ENCODE measurements at places on chromosomes 4 and X.

DNA sequence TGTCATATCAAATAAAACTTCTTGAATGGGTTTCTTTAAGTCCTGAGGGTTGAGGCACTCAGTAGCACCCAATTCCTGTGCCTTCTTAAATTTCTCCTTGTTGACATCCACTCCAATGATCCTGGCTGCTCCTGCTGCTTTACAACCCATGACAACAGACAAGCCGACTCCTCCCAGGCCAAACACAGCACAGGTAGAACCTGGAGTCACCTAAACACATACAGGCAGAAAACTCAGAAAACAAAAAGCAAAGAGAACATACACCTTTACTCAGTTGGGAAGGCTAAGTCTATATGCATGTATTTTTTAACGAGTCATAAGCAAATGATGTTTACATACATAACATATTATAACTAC lies 10.3 kb downstream of the ADH6 start:
- no peak for DNase-seq

GRCh38 chr4:89298788-89299152 lies 8.8 kb downstream of the GPRIN3 start:
- DNase-seq: peak; percentile 39

- no peak for DNase-seq
Observed at GRCh38 chr4:72076562-72076961, 44.8 kb downstream of the NPFFR2 start.

DNA sequence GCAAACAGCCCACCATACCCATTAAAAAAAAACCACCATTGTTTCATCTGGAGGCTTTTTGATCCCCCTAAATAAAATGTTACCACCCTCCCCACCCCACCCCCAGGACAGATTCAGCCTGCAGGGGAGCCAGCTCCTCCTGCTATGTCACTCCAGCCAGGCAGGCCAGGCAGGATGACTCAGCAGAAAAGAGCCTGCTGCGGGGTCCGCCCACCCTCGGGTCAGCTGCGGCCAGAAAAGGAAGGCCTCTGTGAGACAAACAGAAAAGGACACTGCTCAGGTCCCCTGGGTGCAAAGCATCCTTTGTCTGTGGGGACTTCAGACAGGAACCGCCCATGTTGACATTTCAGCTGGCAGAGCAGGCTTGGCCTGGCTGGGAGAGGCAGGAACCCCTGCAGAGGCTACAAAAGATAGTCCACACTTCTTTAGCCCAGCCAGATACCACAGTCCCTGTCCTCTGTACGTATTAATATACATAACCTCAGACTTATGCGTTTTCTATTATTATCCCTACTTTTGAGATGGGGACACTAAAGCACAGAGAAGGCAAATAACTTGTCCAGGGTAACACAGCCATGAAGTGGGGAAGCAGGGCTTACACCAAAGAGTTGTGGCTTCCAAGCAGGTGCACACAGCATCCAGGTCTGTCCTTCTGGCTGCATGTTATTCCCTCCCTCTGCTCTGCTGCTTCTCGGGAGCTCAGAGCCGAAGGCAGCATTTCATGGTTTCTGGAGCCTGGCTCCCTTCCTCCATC lies 147.7 kb downstream of the CPEB2 start:
- DNase-seq: no peak

GRCh38 chrX:46072791-46073190 lies 472.4 kb downstream of the ZNF674 start:
- no peak for DNase-seq

GRCh38 chr4:1813915-1814314 lies 20.8 kb downstream of the FGFR3 start:
- DNase-seq: no peak

- no peak for DNase-seq
Observed at GRCh38 chr4:167117273-167117672, 117.0 kb downstream of the SPOCK3 start.

DNA sequence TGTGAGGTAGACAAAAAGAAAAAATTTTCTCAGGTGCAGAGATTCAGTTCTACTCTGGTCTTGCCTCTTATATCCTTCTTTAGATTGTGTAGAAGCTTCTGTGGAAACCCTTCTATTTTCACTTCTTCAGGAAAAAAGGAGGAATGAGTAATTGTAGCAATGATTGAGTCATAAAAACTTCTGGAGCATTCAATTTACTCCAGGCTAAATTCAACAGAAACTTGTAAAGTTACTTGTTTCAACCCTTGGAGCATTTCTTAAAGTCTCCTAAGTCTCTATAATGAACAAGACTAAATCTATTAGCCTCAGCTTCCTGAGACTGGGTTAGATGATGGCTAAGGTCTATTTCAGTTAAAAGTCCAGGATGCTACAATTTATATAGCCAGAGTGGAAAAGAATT lies 29.9 kb downstream of the BOD1L1 start:
- DNase-seq: no peak

DNA sequence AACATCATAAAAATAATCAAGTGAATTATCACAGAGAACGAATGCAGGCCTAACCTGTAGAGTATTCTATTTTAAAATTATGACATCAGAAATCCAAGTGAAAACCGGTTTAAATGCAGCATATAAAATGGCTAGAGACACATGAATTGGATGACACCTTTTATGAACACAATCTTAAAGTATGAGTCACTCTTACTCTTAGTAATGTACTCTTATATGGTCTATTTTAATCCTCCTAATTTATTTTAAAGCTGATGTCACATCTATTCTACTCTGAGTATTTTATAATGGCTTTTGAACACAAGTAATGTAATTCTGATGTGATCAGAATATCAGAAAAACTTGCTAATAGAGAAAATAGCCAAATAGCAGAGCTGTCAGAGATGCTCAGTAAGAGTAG lies 161.4 kb upstream of the RADX start:
- no peak for DNase-seq

DNA sequence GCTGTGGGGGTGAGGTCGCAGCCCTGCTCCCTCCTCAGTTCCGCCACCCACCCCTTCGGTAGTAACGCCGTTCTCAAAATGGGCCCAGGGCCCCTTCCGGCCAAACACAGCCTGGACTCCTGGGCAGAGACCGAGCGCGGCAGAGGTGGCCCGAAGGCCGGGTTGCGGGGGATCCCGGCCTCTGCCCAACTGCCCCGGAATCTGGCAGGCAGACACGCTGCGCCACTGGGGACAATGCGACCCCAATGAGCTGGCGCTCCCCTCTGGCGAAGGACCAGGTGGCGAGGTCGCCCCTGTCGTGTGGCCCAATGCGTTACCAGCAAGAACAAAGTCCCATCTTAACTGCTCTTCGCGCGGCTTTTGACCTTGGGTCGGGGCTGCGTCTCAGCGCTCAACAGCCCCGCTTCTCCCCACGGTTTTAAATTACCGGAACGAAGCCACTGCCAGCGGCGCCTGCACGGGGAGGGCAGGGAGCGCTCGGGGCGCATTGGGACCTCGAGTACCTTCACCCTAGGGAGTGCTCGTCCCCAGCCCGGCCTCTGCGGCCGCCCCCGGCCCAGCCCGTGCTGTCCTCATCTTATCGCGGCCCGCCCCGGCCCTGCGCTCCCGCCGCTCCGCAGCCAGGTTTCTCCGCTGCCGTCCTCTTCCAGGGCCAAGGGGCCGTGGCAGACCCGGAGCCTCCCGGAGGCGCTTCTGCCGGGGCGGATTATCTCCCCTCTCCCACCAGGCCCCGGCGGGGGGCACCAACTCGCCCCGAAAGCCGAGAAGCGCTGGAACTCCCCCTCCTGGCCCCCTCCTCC lies 22.2 kb upstream of the HMX1 start:
- DNase-seq: no peak

DNA sequence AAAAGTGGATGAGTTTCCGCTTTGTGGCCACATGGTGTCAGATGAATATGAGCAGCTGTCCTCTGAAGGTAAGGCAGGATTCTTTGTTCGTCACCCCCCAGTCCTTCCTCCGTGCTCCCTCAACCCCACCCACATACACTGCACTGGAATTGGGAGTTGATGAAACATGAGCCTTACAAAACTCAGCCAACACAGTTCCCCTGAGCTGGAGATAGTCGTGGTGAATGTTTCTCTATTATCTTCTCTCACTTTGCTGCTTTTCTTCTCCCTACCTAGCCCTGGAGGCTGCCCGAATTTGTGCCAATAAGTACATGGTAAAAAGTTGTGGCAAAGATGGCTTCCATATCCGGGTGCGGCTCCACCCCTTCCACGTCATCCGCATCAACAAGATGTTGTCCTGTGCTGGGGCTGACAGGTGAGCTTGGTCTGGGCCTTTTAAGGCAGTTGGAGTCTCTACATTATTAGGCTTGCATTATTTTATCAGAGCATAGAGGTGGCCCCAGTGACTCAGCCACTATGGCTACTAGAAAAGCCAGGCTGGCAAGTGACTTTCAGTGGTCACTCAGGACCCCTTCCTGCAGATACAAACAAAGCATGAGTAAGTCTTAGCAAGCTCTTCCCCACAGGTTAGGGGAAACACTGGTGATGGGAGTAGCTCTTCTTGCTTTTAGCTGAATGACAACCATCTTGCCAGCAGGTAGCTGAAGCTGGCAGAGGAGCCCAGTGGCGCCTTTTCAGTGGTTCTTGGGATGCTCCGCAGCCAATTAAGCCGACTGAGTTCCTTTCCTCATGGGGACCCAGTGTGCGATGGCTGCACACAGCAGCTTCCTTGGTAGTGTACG lies 1.6 kb downstream of the RPL10 start:
- DNase-seq: peak; percentile 27

DNA sequence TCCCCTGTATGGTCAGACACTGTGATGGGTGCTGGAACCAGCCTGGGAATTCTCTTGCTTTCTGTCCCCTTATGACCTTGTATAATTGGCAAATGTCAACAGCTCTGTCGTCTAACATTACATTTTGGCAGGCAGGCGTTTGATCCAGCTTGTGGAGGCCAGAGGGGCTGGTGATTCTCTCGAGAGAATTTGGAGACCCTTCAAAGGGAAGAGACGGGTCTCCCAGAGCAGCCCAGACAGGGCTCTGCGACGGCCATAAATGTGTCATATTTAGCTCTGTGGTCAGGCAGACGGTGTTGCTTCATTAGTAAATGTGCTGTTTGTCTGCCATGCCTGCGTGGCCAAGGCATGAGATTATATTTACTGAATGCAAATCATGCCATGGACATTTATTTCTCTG lies 68.7 kb downstream of the SORCS2 start:
- DNase-seq: no peak

DNA sequence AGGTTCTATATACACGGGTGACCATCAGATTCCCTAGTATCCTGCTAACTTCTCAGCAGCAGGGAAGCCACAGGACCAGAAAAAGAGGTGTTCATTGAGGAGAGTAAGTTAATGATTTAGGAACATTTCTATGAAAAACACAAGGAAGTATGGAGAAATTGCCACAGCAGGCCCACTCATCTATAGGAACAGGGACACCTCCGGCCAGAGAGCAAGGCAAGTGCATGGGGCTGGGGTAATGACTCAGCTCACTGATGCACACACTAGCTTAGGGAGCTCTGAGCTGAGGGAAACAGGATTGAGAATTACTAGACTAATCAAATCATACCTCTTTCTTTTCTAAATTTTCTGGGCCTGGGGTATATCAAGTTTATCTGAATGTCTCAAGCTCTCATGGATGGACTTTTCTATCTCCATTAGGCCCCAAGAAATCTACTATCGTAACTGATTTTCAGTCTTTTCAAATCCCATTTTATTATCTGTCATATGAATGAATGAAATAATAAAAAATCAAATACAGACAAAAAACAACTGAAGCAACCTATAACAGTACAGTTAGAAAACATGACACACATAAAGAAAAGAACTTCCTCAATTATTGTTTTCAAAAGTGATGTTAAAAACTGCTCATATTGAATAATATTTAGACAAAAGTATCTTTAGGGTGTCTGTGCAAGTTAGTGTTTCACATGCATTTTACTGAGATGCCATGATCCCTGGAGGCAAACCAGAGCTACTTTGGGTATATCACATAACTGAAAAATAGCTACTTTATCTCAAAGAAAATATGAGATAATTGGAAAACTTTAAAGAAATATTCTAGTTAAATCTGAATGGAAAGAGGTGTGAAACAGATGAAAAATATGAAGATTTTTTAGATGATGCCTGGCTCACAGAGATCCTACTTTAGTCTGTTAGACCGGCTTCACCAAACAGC lies 89.8 kb downstream of the FBXO8 start:
- DNase-seq: no peak

GRCh38 chrX:99184153-99184552 lies 1225.9 kb downstream of the PCDH19 start:
- no peak for DNase-seq

GRCh38 chr4:108611365-108611764 lies 9.0 kb upstream of the RPL34 start:
- no peak for DNase-seq

DNA sequence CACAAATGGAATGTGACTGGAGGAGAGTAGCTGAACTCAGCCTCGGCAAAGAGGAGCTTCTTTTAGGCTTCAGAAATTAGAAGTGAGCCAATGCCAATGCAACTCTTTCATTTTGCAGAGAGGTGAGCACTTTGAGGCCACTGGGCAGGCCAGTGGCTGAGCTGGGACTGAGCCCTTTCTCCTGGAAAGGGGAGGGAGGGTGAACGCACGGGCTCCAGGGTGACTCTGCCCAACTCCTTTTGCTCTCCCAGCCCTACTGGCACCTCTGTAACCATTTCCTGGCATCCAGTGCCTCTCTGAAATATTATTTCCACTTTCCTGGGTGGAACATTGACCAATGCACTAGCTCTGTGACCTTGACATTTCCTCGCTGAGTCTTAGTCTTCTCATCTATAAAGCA lies 88.1 kb downstream of the SLC2A9 start:
- no peak for DNase-seq

DNA sequence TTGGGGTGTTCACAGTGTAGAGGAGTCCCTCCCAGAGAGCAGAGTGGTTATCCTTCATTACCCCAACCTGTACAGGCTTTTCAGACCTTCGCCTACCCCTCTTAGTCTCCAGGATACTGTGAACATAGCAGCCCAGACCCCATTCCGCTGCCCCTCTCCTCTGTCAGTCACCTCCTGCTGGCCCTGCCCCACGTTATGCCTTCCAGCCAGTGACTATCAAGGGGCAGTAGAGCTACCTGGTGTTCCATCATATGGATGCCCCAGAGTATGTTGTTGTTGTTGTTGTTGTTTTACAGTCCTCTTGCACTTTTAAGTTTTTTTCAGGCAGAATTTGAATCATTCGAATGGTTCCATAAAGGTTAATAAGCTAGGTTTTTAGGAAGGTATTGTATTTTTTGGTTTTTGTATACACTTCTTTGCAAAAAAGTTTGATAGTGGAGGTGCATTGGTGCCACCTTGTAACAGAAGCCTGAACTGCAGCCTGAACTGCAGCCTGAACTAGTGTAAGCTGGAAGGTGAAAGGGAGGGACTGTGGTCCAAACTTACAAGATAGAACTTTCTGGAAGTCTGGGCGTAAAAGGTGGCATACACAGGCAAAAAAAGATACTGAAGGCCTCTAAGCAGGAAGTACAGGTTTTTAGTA lies 101.4 kb upstream of the RAB40AL start:
- DNase-seq: no peak

- no peak for DNase-seq
Observed at GRCh38 chr4:105894660-105895582, at the start of gene NPNT. TSS of gene NPNT (plus strand) at chr4:105895471. CDS start at chr4:105895653, 182 bp downstream.

GRCh38 chr4:97845758-97846157 lies 297.5 kb downstream of the STPG2 start:
- DNase-seq: no peak

GRCh38 chr4:70364002-70364401 lies 3.4 kb downstream of the SMR3A start:
- DNase-seq: no peak

GRCh38 chr4:37542706-37543105 lies 143.5 kb downstream of the RELL1 start:
- no peak for DNase-seq

GRCh38 chr4:189613207-189613606 lies 327.5 kb upstream of the FRG1 start:
- DNase-seq: no peak

- DNase-seq: no peak
Observed at GRCh38 chr4:610411-611261, 14.7 kb upstream of the PDE6B start.
